ENCODE measurements at places on chromosomes 3 and 15. TPM values are rescaled to one million over a fixed set of nuclear protein-coding genes. Genes with fewer than 3 reads are reported as not detected.

The BMF gene
- 11.6 TPM for total RNA-seq

The DAPK2 gene
- total RNA-seq: 26.5 TPM

The SPSB4 gene
- total RNA-seq: not detected

DNA sequence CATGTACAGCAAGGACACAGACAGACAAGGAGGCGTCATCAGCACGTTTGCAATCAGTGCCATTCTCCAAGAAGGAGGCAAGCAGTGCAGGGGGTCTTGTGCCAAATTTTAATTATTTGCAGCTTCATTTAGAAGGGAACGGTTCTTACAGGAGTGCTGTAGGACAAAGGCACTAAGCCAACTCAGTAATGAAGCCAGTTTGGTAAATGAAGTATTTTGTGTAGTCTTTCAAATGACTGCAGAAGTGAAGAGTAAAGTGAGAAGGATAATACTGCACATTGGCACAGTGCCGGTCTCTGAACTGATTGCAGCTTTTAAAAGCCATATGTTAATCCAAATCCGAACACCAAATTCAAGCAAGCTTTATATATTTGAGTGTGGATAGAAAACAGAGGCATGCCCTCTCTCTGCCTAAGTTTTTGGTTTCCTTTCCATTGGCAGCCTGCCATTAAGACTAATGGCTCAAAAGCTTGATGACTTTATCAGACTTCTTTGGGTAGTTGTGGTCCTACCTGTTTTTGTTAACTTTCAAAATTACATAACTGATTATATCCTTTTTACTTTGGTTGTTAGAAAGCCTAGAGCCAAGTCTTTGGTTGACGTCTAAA lies 101.3 kb downstream of the SENP2 start:
- no peak for DNase-seq

DNA sequence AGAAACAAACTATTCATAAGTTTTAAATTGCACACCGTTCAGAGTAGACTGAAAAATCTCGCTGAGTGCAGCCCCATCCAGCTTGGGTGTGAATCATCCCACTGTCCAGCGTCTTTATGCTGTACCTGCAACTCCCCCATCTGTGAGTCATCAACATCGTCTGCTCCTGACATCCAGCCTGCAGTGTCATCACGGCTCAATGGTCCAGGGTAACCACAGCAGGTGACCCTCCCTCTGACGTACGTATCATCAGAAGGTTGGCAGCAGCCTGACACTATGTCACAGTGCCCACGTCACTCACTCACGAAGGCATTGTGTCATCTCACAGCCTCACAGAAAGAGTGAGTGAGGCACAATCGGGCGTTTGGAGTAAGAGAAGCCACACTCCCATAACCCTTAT lies 65.2 kb downstream of the TPRA1 start:
- no peak for DNase-seq

DNA sequence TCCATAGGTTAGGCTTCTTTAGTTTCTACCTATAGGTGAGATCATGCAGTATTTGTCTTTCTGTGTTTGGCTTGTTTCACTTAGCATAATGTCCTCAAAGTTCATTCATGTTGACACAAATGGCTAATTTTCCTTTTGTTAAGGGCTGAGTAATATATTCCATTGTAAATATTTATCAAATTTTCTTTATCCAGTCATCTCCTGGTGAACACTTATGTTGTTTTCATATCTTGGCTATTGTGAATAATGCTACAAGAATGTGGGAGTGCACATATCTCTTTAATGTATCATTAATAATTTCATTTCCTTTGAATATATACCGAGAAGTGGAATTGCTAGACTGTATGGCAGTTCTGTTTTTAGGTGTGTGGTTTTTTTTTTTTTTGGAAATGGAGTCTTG lies 250.9 kb upstream of the SEMA6D start:
- DNase-seq: no peak

DNA sequence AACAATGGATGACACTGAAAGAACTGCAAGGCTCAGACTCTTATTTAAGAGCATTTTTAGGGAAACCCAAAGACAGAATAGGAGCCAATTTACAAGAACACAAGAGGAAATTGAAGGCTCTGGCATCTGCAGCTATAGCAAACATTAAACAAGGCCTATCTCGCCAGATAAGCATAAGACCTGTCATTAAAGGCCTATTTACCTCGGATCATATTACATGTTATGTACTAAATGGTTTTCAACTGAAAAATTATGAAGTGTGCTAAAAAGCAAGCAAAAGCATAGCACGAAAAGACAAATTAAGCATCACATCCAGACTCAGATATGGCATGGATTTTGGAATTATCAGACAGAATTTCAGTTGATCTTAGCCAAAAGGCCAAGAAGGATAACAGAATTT lies 617.1 kb downstream of the SQOR start:
- no peak for DNase-seq

- no peak for DNase-seq
These were observed 1260.4 kb upstream of the ALCAM start for GRCh38 chr3:104106276-104106675.

DNA sequence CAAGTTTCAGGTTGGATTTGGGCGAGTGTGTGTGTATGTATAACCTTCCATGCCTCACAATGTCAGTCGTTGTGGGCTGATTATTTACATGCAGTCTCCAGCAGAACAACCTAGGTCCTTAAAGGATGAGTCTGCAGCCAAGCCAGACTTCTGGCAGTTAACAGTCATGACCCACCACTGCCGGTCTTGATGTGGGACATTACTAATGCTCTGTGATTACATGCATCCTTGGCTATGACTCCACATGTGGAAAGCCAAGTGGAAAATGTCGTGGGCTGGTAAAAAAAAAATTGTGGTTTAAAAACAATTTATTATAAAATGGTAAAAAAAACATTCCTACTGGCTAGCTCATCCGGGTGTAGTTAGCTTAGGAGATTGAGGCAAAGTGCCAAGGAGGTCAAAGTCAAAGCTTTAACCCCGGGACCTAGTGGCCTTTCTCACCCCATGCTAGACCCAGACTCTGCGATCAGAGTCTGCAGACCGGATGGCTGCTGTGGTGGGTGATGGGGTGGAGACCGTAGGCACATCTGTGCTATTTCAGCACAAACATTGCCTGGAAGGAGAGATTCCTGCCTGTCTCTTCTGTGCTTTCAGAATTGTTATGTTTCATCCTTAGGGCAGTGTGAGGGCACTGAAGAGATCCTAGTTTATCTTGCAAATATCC lies 6.8 kb downstream of the RARRES1 start:
- peak; percentile 79 for DNase-seq
